Head of caudate nucleus (tissue), 42 donors: ENCODE measurements at places on chromosomes 2 and 18.

DNA sequence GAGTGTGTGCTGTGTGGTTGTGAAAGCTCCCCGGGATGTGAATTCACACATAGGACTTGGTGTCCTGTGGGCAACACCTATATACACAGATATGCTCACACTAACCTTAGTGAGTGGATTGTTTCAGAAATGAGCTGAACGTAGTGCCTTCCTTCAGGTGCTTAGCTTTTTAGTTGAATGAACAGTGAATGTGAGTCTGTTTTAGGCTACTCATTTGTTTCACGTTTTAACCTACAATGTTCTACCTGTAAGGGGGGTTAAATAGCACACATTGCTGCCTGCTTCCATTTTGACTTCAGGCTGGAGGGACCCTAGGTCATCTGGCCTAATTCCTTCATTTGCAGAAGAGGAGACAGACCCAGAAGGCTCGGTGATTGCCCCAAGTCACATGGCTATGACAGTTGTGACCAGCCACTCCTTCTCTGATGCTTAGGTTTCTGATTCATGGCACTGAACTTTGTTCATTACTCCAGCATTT, 1.0 kb downstream of the PLEK start:
- no peak for DNase-seq

DNA sequence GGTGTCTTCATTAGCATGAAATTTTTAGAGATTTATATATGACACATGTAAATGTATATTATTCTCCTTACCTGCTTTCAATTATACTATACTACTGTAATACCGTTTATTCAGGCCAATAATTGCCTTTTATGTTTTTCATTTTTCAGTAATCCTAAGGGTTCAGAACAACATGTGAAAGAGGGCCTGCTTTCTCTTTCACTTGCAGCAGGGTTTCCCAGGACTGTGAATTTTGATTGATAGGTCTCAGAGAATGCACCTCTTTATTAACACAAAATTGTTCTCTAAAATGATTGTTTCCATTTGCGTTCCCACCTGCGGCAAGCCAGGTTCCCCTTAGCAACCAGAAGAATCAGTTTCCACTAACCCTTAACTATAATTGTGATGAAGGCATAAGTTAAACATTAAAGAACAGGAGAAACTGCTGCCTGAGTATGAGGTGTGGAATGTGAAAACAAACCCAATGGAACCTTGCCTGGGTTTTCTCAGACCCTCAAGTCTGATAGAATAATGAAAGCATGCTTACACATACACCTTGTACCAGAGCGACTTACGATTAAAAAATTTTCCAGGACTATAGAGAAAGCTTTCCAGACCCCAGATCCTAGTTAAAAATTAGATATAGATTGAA, 1591.2 kb upstream of the LRRTM1 start:
- DNase-seq = no peak

DNA sequence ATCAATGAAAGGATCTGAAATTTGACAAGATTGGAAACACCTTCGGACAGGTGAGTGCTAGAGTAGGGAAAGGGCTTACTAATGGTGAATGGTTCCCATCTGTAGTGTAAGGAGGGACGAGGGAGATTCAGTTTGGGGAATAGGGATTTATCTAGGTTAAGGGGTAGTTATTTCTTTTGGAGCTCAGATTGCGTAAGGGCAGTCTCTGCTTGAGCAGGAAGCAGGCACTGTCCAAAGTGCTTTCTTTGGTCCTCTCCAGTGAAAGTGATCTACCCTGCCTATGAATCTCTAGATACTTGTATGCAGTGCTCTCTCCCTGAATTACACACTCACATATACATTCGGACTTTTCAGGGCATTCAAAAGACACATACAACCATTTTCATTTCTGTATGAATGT, 272.9 kb upstream of the FIGN start:
- DNase-seq = no peak

DNA sequence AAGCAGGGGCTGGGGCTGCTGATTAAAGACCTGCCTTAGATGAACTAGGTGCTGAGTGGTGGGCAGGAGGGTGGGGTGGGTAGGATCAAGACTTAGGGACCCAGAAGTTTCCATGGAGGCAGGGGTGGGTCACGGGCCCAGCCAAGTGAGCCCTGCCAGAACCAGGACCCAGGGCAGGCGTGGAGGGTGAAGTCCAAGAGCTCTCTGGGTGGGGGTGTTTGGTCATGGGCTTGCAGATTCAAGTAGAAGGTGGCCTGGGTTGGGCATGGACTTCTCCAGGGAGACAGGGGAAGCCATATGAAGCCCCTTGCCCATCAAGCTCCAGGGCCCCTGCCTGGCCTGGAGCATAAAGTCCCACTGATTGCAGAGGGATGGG, 168.8 kb downstream of the SMAD7 start:
- DNase-seq = no peak

GRCh38 chr2:159297042-159297707, 10.7 kb upstream of the WDSUB1 start:
- DNase-seq = no peak

GRCh38 chr18:22816266-22817176, 116.6 kb upstream of the RBBP8 start:
- no peak for DNase-seq
